Left lobe of liver (tissue), 2 donors: ENCODE measurements at places on chromosomes 13 and 19.

DNA sequence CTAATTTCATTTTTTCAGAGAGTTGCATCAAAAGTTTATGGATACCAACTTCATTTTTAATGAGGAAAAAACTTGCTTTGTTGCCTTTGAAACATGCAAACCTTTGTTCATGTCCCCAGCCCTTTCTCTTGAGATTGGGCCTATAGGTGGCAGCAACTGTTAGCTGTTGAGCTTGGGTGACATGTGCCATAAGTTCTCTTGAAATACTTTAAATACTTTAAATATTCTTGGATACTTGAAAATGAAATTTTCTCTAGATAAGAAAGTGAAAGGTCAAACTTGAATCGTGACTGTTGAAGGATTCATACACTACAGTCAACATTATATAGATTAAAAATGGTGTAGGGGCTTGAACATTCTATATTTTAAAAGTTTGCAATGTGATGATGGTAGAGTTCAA, 294.9 kb downstream of the NDFIP2 start:
- no peak for DNase-seq

GRCh38 chr13:81171065-81171647, 830.2 kb upstream of the SPRY2 start:
- DNase-seq, result no peak

DNA sequence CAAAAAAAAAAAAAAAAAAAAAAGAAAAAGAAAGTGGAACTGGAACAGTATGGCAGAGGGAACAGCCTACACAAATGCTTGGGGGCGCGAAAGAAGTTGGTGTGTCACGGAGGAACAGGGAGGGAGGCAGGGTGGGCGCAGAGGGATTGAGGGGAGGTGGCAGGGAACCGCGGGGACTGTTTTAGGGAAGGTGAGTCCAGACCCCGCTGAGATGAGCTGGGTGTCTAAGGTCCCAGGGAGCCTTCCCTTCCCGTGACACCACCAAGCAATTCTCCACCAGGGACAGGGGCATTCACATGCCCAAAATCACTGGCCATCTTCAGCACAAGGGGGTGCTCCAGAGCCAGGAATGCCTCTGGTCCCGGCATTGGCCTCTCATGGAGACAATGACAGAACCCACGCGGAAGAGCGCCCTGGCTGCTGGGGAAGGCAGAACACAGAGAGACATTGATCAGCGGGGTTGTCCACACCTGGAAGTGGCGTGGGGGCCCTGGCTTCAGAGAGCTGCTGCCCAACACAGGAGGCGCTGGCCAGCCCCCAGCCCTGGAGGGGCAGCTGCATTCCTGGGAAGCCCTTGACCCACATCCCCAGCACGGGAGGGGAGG, 6.9 kb downstream of the PEAK3 start:
- no peak for DNase-seq

GRCh38 chr13:102854675-102855074, 8.8 kb downstream of the ERCC5 start:
- DNase-seq, result no peak

- no peak for DNase-seq
Measured at GRCh38 chr13:94799299-94799698, 87.0 kb upstream of the SOX21 start.

DNA sequence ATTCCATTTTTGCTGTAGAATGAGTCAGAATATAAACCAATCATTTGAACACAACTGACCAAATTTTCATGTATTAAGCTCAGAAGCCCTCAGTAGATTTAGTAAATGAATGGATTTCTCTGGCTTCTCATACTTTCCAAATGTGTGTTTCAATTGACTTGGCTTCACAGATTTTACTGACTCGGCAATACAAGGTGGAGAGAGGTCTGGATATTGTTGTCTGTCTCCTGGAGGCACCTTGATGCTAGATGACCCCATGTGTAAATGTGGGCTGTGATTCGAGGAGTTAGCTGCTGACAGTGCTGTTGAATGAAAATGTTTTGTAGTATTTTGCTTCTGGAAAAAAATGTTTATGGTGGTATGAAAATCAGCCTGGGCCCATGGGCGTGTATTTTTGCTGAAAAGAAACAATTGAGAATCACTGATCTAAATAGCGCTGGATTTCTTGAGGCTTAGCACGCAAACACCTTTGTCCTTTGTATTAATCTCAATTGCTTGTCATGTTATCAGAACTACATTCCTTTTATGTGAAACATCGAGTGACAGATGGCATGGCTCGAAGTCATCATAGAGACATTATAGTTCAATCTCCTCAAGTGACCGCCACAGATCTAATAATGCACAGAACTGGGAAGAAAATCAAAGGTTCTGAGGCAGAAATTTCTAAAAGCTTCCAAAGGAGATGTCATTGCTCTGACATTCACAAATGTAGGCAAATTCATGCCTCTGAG, 41.2 kb upstream of the UBAC2 start:
- no peak for DNase-seq

GRCh38 chr13:49295244-49295643, 47.5 kb downstream of the CDADC1 start:
- no peak for DNase-seq

DNA sequence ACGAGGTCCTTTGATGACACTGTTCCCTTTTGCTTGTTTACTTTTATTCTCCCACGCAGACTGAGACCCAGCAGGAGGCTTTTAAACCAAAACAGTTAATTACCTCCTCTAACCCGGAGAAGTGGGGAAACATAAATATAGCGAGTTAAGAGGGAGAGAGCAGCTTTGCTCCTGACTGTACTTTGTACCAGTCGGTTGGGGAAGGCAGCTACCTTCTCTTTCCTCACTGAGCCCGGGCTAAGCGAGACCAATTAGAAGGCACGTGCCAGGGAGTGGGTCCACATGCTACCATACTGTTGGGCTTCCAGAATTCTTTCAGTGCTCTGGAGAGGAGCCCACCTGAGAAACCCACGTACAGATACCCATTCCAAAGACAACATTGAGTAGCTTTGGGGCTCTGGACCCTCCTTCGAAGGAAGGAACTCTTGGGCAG, 124.2 kb downstream of the ZIC5 start:
- no peak for DNase-seq

DNA sequence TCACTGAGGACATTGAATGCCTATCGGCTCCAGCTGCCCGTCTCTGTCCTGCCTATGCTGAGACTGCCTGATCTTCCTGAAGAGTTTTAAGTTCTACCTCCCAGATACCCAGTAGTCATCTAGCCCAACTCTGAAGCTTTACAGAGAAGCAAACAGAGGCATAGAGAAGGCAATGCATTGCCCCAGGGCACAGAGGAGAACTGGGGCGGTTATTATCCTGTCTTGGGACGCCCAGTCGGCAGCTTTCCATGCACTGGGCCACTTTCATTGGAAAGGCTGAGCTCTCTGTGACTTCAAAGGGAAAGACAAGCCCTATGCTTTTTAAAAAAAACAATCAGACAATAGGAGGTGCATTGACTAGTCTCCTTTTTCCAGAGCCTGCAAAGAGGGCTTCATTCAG, 71.6 kb downstream of the HSPH1 start:
- no peak for DNase-seq

GRCh38 chr13:109781384-109782065, 4.9 kb downstream of the IRS2 start:
- DNase-seq, result no peak

GRCh38 chr19:18373407-18373891, 12.5 kb upstream of the GDF15 start:
- DNase-seq, result no peak

GRCh38 chr19:10111405-10111811, at the start of gene P2RY11:
TSS of gene P2RY11 (plus strand) at chr19:10111693. CDS start at chr19:10111722, 29 bp downstream.
- DNase-seq, result no peak

GRCh38 chr19:40466219-40466984, 399 bp upstream of the SPTBN4 start:
- DNase-seq, result peak; percentile 60

DNA sequence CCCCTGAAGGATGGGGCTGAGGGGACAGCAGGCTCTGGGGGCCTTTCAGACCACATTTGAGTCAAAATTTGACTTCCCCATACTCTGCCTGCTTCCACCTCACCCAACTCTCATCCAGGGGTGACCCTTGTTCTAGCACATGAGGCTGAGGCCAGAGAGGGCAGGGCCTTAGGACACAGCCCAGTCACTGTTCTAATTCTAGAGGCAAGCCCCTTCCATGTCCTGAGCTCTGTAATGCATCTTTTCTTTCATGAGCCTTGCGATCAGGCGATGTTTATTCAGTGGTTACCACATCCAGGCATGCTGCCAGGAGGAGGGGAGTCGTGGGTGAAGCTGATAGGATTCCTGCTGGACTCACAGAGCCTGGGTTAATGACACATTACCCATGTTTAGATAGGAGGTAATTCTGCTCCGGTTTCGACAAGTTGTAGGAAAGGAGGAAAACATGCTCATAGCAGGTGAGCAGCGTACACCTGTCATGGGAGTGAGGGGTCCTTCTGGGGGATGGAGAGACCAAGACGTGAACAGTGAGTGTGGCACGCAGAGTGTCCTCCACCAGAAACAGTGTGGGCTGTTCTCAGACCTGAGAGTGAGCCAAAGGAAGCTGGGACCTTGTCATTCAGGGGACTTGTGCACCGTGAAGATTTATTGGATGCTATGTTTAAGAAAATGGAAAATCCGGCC, 9.3 kb downstream of the RPS9 start:
- DNase-seq, result peak; percentile 98

DNA sequence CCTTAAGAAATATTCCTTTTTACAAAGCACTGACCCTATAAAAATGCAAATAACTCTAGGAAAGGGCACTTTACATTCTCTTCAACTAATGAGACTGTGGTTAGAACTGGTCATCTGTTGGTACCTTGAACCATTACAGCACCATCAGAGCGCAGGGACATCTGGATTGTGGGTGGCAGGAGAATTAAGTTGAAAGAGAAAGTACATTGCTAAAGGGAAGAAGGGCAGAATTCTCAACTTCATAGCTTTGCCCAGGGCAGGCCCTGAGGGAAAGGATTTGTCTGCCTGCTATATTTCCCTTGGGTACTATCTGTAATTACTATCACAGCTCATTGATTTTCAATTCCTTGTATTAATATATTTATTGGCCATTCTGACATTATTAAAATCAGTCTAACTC, 196.8 kb downstream of the KLF12 start:
- DNase-seq, result no peak

DNA sequence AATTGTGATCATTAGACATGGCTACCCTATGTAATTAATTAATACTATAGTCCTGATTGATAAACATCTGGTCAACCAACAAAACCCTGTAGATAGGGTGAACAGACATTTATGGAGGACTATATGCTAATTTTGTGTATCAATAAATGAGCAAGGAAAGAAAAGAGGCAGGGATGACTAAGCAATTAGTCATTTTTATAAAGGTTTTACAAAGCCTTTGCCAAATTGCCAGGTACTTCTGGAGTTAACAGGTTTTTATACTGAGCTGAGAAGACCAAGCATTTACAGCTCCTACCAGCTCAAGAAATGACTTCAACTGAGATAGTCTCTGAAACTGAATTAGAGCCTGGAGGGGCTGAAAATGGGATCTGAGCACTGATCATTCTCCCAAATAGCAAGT, 186.8 kb upstream of the PRR20A start:
- DNase-seq, result no peak

GRCh38 chr13:109371066-109371465, 415.3 kb downstream of the IRS2 start:
- DNase-seq, result no peak

DNA sequence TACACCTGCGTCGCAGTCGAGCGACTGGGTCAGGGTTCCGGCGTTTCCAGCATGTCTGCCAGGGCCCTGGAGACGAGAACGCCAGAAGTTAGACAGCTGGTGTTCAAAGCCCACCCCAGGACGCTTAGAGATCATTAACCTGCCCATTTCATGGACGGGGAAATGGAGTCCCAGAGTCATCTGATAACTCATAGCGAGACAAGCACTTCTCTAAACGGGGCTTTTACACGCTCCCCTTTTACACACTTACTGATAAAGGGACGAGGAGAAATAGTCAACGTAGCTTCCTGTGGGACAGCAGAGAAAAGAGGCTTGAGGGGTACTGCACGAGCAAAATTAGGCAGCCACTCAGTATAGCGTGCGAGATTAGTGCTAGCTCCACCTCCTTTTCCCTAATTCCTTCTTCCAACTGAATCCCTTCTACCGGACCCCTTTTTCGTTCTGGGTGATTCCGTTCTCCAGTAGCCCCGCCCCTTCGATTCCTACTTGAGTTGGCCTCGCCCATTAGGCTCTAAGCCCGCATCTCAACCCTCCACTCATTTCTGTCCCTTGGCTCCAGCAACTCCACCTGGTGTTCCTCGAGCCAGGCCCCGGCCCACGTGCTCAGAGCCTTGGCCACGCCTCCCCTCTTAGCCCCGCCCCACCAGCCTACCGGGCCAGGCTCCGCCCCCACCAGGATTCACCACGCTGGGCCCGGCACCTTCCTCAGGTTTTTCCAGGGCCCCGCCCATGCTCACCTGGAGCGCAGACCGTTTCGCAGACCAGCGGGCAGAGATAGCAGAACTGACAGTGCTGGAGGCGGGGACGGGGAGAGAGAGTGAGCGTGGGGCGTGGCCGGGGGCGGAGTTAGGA, 3.7 kb downstream of the HRC start:
- peak; percentile 78 for DNase-seq

DNA sequence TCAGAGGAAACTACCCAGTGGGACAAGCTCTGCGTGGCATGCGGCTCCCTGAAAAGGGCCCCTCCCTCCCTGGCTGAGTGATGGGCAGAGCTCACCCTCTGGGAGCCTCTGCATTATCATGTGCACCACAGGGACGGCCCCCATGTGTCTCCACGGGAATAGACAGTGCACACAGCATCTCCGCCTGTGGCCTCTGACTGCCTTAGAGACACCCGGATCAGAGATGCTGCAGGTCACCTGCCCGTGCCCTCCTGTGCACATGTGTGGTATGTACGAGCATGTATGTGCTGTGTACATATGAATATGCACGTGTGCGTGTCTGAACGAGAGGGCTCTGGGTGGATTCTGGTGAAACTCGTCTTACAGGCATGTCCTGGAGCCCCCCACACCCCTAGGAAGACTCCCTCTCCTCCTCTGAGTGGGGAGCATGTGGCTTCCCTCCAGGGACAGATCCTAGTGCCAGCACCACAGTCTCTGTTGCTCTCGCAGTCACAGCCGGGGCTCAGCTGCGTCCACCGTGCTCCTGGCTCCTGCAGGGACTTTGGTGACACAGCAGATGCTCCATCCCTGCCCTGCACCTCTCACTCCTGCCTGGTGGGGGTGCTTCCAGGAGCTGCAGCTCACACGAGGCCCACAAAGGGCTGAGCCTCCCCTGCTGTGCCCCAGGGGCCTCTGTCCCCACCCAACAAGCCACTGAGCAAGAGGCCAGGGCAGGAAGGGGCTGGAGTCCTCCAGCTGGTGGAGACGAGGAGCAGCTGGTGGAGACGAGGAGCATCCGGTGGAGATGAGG, 19.6 kb downstream of the C13orf46 start:
- no peak for DNase-seq
